CD8-positive, alpha-beta T cell (primary cell): ENCODE measurements at places on chromosomes 6 and 20.
A peak's percentile ranks its signal among the peaks of the same experiment; 100 is the strongest.

- no peak for DNase-seq
Measured at GRCh38 chr6:138999949-139000725, 12.1 kb upstream of the REPS1 start.

- DNase-seq = no peak
Measured at GRCh38 chr6:112279031-112279935, 24.9 kb upstream of the LAMA4 start.

GRCh38 chr6:27124252-27124657 lies 123.2 kb upstream of the PRSS16 start:
- DNase-seq = no peak

DNA sequence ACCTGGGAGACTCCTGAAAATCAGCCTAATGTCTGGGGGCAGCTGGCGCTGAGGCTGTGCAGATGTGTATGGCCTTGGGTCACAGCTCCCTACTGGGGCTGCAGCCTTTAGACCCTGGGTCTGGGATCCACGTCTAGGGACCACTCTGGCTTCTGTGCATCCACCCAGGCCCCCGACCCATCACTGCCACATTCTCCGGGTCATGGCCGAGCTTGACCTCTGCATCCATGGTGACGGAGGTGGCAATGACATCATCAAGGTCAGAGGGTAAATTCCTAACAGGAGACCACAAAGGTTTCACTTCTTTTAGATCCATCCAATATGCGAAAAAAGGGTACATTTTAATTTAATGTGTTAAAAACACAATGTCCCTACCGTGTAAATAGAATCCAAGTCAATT lies 14.5 kb upstream of the PCMTD2 start:
- no peak for DNase-seq

- DNase-seq = no peak
Measured at GRCh38 chr20:40268321-40269075, 420.5 kb downstream of the MAFB start.

DNA sequence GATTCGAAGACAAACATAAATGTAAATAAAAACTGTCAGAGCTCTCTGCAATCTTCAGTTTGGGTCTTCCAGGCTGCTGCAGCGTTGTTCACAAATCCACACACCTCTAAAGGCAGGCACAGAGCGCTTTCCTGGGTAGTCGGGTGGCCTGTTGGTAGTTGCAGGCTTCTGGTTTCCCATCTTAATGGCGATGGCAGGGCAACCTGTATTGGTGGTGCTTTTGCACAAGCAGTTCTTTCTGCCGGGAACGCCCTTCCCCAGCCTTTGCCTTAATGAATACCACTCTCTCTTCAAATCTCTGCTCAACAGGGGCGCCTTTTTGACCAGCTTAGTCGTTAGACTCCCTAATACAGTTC lies 723 bp upstream of the IFT52 start:
- DNase-seq = peak; percentile 19

GRCh38 chr20:13515291-13515690 lies 123.4 kb downstream of the TASP1 start:
- no peak for DNase-seq

GRCh38 chr6:12849809-12850198 lies 133.2 kb downstream of the PHACTR1 start:
- no peak for DNase-seq

DNA sequence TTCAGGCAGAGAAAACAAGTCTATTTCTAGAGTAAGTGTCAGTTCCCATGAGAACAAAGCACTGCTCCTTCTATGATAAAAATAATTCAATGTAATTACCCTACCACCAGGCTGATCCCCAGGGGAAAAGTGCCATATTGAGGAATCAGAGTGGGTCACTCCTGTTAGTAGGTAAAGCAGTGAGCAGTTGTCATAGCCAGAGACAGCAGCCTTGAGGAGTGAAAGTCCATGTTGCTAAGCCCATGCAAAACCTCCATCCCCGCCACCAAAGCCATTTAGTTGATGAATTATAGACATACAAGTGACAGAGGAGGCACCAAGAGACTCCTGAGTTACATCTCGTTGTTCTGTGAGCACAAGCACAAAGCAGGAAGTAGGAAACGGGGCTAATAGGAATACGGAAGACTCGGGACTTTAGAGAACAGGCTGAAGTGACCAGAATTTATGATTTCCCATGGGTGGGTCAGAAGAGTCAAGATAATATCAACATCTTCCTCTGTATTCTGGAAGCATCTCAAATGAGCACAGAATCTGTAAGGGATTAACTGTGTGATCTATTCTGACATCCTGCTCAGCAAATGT lies 197.9 kb downstream of the MAFB start:
- DNase-seq = no peak

DNA sequence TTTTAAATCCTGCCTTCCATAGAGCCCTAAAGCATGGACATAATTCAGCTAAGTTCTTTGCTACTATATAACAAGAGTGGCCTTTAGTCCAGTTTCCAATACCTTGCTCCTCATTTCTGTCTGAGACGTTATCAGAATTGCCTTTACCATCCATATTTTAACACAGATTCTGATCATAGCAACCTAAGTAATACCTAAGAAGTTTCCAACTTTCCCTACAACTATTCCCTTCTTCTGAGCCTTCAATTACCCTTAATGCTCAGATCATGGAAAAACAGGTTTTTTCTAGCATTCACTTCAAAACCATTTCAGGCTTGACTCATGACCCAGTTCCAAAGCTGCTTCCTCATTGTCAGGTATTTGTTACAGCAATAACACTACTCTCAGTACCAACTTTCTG lies 367.1 kb downstream of the C6orf118 start:
- no peak for DNase-seq

- DNase-seq = no peak
Measured at GRCh38 chr6:112899541-112899940, 552.4 kb downstream of the RFPL4B start.

GRCh38 chr6:158011478-158011920 lies 29.8 kb downstream of the SYNJ2 start:
- DNase-seq = no peak

- DNase-seq = no peak
Measured at GRCh38 chr20:46647469-46647868, 3.8 kb downstream of the SLC13A3 start.

- DNase-seq = no peak
Measured at GRCh38 chr6:148064406-148065134, 278.1 kb upstream of the SASH1 start.

GRCh38 chr6:140001821-140002341 lies 627.4 kb upstream of the CITED2 start:
- DNase-seq = no peak

DNA sequence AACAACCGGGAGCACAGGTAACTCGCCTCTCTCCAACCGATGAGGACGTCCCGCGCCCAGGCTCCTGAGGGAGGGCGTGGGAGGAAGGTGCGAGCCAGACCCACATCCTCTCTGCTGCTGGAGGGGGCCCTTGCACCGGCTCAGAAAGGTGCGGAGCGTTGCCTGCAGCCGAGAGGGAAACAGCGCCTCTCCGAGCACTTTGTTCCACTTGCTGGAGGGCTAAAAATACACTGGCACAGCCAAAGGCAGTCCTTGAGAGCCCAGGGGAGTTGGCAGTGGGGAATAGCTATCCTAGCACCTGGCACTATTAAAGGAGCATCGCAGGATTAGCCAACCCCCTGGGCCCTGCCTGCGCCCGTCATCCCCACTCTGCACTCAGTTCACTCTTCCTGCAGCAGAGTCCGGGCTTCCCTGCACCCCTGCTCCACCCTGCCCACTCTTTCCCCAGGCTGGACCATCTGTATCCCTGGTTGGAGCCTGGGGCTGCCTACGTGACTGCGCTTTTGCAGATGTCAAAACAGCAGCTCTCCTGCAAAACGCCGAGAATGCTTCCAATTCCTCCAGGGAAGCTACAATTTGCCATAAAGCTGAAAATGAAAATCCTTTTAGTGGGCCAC lies 108.9 kb downstream of the SNX5 start:
- DNase-seq = peak; percentile 36

DNA sequence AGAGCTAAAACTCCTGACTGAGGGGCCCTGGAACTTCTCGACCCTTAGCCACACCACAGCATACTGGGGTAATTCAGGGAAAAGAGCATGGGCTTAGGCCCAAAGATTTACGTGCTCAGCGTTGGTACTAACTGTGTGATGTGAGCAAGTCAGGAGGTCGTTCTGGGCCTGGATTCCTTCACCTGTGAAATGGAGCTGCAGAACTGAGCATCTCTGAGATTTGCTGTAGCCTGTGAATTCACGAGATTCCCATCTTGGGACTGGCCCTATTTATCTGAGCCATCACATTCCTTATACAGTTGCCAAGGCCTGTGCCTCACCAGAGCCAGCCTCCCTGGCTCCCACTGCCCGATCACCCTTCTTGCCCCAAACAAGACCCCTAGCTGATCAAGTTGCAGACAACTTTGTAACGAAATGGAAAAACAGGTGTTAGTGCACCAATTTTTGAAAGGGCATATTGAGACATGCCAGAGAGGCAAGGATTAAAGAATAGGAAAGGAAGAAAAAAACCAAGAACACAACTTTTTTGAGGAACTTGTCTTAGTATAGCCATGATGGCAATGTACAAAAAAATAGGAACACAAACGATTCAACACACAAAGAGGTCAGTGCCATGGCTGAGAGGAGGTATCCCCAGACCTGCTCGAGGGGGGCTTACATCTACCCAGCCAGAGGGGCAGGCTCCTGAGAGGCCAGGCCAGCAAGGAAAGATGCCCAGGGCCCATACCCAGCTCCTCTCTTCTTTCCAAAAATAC lies 323.0 kb upstream of the JARID2 start:
- DNase-seq = no peak

- no peak for DNase-seq
Measured at GRCh38 chr6:20606831-20607230, 72.6 kb downstream of the CDKAL1 start.

DNA sequence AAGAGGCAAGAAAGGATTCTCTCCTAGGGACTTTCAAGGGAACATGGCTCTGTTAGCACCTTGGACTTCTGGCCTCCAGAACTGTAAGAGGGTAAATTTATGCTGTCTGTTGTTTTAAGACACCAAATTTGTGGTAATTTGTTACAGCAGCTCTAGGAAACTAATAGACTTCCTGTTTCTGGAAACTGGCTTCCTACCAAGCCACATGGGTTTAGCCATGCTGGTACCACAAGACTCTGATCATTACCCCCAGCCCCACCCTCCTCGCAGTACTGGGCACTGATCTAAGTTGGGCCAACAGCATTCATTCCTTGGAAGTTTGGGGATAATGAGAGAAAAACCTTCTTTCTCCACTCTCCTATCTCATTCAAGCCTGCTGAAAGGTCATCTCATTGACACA lies 109.5 kb upstream of the SMLR1 start:
- no peak for DNase-seq

DNA sequence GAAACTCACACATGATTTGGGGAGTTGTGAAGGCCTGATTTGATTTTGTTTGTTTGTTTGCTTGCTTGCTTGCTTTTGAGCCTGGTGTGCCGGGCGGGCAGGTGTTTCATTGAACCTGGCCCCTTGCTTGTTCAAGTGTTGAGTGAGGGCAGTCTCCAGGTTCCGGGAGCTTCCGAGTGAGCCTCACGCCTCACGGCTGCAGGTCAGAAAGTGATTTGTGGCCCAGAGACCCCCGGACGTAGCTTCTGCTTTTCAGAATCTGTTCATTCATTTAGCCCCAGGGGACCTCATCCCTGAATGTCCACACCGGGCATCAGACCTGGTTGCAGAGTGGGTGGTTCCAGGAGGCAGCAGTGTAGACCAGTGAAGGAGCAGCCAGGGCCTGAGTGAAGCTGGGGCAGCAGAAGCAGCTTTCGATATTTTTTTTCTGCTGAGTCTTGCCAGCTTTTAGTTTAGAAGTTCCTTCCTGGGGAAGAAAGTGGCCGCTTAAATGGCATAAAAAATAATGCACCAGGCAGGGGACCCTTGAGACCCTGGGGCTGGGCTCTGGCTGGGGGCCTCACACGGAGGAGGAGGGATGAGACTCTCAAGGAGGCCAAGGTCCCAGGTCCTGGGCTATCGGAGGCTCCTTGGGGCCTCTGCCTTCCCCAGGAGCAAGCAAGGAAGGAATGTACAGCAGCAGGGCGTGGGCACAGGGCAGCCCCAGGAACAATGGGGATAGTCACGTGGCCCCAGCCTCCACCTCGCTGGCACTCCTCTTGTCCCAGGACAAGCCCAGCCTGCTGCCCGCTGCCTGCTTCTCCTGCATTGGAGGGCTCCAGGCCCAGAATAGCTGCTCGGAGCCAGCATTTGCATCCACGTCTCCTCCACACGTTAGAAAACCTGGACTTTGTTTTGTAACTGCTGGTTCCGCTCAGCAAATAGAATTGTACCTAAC lies 89.2 kb upstream of the BHLHE23 start:
- no peak for DNase-seq

- DNase-seq = no peak
Measured at GRCh38 chr20:1940581-1940980, 45.4 kb downstream of the SIRPA start.

DNA sequence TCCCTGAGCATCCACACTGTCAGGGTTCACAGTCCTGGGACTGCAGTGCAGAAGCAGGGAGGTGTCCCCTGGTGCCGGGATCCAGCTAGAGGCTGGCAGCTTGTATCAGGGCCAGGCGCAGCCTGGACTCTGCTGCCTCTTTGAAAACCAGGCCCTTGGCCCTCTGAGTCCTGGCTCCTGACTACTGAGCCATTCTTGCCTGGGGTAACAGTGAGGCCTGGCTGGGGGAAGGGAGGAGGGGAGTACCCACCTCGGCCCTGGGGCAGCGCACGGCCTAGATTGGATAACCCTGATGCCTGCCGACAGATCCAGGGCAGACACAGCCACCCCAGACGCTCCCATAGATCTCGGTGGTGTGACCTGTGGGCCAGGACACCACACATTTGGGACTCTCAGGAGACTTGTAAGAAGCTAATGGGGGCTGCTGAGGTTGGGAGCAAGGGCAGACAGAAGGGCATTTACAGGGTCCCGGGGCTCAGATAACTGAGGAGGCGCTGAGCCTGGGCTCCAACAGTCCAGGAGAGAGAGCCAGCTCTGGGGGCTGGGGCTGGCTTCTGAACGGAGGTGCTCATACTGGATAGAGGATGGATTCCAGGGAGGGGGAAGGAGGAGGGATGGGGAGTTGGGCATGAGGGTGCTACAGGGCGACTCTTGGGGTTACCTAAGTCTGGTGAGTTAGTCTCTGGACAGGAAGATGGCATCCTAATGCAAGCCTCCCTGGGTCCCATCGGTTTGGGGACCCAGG lies 30.5 kb downstream of the SPDEF start:
- DNase-seq = no peak

DNA sequence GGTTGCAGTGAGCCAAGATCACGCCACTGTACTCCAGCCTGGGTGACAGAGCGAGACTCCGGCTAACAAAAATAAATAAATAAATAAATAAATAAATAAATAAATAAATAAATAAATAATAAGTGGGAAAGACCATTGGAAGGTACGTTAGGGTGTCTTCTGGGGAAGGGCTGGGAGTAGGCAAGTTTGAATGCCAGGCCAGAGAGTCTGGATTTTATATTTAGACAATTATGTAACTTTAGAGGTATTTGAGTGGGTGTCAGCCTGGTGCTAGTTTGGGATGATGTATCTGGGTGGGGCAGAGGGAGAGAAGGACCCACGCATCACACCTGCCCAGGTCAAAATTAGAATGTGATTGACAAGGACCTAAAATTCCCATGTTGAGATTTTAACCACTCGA lies 108.5 kb upstream of the PRND start:
- no peak for DNase-seq

- DNase-seq = peak; percentile 73
Measured at GRCh38 chr6:134240665-134241431, 77.1 kb downstream of the SGK1 start.
